ENCODE measurements at places on chromosomes 12 and 14.

DNA sequence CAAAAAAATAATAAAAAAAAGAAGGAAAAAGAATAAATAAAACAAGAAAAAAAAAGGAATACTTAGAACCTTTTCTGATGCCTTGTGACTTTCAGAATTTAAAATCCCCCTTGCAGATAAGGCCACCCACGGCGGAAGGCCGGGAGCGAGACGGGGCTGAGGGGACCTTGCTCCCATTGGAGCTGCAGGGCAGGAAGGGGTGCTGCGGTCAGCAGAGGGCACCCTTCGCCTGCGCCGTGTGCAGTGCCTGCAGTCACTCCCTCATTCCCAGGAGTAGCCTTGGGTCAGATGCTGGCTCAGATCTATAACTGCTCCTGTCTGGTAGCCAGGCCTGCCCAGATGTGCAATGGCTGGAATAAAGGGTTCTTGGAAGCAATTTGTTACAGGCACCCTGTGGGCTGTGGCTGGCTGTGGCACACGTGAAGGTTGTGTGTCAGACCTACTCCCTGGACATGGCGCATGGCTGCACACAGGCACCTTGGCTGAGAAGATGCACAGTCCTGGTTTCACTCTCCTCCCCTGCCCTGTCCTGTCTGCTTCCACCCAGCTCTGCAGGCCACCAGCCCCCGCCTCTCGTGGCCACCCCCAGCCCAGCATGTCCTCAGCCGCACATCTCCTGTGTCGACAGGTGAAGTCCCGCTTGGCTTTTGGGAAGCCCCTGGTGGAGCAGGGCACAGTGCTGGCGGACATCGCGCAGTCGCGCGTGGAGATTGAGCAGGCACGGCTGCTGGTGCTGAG is 13.4 kb upstream of the ALDH2 start:
- no peak for DNase-seq

- no peak for DNase-seq
Measured at GRCh38 chr14:70654632-70655031, 12.9 kb downstream of the TTC9 start.

- DNase-seq = no peak
Measured at GRCh38 chr14:56569174-56569573, 10.4 kb upstream of the TMEM260 start.

DNA sequence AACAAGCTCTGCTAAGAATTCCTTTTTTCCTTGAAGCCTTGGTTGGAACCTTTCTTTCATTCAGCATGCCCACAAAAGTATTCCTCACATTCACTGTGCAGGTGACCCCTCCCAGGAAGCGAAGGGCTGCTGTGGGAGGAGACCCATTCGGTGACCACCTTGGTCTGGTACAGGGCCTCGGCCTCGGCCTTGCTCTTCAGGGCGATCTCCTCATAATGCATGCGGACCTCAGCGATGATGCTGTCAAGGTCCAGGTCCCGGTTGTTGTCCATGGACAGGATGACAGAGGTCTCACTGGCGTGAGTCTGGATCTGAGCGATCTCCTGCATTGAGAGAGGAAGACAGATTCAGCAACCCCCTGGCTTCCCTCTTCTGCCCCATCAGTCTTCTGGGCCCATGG is 3.1 kb downstream of the KRT74 start:
- no peak for DNase-seq

- no peak for DNase-seq
Measured at GRCh38 chr14:20618271-20618749, 23.2 kb downstream of the OR6S1 start.

DNA sequence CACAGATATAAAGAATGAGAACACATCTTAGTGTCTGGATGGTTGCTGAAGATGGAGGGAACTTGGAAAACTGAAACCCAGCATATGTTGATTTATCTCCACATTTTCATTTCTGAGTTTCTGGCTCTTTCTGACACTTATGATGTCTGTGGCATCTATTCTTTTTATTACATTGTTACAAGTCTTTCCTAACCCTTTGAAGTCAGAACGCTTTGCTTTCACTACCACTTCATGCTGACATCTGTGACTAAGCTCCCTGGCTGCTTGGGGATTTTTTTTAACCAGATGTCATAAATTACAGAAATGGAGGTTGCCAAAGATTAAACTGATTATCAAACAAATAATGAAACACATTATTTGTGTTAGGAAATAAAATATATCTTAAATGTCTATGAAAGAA is 188.7 kb downstream of the KITLG start:
- DNase-seq = no peak
